Stimulated activated CD4-positive, alpha-beta T cell treated with anti-CD3 and anti-CD28 coated beads, Interleukin-4, amount 100 ng/mL, for 4 hours (primary cell): ENCODE measurements at places on chromosomes 16 and 17.

- no peak for DNase-seq
Observed at GRCh38 chr16:19636436-19637267, 81.1 kb downstream of the VPS35L start.

- DNase-seq, result no peak
Observed at GRCh38 chr17:63665527-63666214, 34.3 kb downstream of the LIMD2 start.

DNA sequence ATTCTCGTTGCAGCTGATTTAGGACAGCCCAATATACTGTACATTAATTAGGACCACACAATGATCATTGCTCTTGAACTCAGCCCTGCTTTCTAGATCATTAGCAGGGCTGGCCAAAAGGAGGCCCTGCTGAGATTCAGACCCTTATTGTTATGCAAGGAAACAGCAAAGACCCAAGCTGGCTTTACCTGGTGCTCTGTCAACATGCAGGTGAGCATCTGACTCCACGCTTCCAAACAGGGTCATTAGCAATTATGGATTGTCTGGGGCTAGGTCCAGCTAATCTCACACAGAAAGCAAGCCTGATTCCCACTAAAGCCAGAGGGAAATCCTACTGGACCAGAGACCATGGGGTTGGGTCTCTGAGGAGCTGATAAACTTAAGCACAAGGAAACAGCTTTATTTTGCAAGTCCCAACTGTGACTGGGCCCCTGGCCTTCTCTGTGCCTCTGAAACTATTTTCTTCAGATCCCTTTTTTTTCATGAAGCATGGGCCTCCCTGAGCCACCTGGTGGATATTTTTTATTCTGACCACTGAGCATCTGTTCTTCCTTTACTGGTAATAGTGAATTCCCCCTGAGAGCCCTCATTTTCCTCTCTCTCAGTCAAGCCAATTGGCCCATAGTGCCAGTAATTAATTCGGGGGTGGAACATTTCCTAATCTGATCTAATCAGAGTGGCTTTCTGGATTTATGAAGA is 236.1 kb downstream of the GRIN2A start:
- no peak for DNase-seq

DNA sequence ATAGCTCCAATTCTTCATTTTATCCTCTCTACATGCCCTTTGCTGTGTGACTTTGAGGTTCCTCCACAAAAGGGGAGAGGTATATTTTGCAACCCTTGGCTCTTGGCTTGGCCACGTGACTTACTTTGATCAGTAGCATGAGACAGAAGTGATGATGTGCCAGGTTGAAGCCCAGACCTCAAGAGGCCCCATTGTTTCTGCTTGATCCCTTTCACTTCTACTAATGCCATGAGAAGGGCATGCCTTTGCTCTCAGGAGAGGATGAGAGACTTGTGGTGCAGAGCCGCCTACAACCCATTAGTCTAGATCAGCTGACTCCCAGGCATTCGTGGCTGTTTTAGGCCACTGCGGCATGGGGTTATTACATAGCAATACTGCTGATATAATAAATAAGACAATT is 356.2 kb upstream of the SALL1 start:
- DNase-seq, result no peak

GRCh38 chr16:89700649-89701424 is 668 bp downstream of the SPATA2L start:
- peak; percentile 38 for DNase-seq

DNA sequence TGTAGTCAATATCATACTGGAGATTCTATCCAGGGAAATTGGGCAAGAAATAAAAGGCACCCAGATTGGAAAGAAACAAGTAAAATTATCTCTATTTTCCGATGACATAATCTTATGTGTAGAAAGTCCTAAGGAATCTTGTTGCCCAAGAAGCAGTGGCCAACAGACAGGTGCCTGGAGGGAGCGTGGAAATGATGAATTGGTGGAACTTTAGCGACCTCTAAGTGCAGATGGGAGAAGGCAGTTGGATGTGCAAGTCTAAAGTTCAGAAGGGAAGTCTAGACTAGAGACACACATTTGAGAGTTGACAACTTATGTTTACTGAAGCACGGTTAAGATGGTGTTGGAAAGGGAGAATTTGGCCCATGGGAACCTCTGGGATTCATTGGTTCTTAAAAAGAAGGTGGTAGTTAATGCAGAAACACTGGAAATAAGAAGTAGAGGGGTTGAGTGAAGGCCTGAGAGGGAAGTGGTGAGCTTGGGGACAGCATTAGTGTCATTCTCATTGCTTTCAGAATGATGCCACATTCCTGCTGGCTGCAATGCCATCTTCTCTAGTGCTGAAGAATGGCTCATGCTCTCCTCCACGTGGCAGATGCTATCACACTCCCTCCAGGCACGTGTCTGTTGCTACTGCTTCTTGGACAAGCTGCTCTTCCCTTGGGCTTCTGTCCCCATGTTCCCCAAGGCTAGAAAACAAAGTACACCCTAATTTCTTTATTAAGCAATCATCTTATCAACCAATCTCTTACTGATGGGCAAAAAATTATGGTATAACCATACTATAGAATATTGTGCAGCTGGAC is 24.0 kb downstream of the TAT start:
- no peak for DNase-seq

DNA sequence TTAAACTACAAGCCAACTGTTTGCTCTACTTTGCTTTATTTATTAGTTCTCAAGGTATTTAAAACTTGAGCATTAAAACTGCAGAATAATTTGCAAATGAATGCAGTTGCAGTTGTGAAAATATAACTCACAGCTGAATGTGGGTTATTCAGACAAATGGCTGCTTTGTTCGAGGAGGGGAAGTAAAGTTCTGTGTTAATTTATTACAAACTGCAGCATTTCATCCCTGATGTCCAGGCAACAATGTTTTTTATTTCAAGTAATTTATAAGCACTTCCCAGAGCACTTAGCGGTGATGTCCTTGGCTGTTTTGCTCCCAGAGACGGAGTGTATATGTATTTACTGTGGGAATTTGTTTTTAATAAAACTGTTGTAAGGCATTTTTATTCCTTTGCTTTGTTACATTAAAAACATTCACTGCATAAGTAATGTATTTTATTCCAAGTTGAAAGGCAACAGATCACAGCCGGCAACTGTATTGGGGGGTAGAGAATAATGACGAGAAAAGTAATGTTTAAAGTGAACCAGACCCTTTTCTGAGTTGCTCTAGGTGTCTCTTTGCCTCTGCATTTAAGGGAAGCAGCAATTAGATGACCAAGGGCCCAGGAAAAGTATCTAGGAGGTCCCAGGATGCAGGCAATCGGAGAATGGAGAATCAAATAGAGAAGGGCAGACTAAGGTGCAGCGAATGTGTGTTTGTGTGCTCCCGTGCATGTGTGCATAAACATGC is 291.2 kb upstream of the SALL1 start:
- no peak for DNase-seq

GRCh38 chr17:49378311-49378710 is 16.3 kb upstream of the ZNF652 start:
- DNase-seq, result no peak

GRCh38 chr17:6752068-6752909 is 3.6 kb upstream of the XAF1 start:
- DNase-seq, result no peak
